Stimulated activated CD8-positive, alpha-beta memory T cell treated with anti-CD3 and anti-CD28 coated beads, Interleukin-7, amount 100 ng/mL, for 1 hour (primary cell): ENCODE measurements at places on chromosomes 7 and 10.

DNA sequence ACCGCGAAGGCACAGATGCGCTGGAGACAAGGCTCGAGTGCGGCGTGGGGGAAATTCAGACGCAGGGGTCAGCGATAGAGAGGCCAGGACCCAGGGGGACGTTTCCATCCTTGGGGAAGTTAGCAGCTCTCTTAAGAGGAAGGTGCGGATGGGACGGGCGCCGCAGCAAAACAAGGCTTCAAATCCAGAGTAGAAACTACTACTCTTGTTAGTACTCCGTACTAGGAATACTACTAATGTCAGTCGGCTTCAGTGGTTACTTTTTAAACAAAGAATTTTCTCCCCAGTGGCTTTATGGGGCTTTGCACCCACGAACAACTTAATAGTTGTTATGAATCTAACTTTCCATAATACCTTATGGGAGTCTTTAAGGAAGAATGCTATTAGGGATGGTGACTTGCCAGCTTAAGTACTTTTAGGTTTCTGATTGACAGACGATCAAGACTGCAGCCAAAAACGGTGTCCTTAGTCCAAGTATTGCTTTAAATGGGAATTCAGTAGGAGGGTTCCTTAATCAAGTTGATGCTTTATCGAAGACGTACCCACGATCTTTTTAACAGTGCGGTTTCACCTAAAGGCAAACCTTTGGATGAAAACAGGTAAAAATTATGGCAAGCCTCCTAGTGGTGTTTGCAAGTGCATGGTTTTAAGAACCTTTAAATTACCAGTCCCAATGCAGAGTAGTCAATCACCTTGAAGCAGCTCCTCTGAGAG is 812 bp upstream of the IDE start:
- DNase-seq: no peak

DNA sequence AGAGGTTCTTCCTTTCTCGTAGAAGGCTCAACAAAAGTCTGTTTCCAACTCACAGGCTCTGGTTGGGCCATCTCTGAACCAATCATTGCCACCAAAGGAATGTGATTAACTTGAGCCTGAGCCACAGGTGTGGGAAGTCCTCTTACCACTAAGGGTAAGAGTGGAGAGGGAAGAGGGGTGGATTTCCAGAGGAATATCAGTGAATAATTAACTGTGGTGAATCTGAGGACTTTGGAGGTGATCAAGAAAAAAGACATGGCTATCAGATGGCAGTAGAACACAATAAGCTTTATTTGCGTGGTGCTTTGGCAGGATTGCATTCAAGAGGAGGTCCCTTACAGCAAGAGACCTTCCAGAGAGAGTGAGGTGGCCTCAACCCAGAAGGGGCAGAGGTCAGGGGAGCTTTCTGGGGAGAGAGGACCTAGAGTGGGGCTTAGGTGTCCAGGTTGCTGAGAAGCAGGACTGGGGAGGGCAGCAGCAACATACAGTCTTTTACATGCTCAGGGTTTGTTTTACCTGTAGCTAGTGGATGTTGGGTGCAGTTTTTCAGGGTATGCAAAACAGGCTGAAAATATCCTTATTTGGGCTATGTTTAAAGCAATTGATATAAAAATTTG is 61.4 kb downstream of the BBS9 start:
- DNase-seq: no peak

DNA sequence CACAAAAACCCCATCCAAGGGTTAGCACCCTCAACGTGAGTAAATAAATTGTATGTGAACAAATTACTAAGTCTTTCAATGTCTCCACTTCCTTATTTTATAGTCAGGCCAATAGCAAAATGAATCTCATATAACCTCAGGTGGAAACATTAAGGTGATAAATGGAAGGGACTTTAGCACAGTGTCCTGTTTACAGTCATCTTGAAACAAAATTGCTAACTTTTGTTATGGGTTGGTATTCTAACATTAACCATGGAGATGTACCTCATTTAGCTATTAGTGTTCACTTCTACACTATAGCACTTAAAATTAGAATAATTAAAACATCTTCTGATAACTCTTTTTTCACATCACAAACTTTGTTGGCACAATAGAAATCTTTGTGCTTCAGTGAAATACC is 255.8 kb upstream of the CNTNAP2 start:
- DNase-seq: no peak

- no peak for DNase-seq
Observed at GRCh38 chr10:133015816-133016462, 71.8 kb upstream of the ADGRA1 start.

DNA sequence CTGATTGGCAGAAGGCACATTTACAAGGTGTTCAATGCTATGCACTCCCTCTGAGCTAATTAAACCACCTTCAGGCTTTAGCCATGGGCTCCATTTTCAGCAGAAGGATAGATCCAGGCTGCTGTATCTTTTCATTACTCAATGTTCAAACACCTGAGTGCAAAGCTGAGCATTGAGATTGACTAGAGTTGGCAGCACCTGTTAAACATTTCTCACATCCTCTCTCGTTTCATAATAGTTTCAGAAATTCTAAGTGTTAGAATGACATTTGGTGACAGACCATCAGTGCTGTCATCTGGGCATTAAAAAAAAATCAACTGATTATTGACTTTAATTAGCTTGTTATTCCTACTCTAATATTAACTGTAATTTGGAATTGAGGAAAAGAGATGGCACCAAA is 187.1 kb upstream of the SEMA3E start:
- no peak for DNase-seq

DNA sequence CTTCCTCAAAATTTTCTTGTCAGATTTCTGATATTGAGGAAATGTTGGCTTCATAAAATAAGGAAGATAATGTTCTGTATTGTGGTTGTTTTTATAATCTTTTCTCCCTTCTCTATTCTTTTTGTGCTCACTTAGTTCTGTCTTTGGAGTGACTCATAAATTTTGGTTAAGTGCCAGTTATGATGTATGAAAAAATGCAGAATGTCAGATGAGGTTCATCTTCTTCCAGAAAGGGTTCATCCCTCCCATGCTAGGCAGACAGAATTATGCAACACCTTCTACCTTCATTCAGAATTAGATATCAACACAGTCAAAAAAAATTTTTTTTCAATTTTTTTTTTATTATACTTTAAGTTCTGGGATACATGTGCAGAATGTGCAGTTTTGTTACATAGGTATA is 36.6 kb upstream of the CYP2C19 start:
- DNase-seq: no peak
